ENCODE measurements at places on chromosomes 6 and 20.
A peak's percentile ranks its signal among the peaks of the same experiment; 100 is the strongest.

DNA sequence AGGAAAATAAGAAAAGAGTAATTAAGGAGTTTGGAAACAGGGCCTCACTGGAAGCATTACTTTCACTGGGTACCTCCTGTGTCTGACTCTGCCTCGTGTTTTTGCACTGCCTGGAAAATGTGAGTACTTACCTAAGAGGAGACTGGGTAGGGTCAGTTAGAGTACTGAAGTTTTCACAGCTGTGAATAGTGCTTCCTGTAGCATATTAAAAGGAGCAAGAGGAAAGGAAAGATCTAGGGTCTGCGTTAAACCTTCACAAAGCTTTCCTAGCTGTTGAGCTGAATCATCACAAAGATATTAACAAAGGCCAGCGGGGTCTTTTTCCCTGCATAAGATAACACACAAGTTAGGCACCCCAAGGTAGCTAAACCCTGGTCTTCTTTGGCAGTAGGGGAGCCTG is 82.3 kb downstream of the MLIP start:
- no peak for DNase-seq

DNA sequence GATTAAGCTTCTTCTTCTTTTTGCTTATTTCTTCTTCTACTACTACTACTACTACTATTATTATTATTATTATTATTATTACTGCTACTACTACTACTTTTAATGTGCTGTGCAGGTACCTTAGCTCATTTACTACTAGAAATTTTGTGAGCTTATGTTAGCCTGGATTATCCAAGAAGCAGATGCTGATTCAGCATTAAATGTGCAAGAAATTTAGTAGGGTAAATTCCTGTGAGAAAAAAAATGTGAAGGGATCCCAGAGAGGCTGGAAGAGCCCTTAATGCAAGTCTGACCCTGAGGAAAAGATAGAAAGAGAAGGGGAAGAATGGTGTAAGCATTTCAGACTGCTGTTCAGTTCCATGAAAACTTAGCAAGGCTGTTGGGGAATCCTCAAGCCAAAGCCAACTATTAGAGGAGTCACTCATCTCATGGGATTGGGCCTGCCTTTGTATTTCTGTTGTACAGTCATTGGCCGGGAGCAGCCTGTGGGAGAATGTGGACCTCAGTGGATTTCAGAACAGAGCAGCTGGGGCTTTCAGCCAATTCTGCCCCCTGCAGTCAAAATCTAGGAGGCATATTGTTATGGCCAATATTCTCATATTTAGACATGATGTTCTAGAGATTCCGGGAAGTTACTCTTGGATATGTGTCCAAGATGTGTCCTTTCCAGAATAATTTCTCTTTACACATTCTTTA is 37.2 kb upstream of the TSPYL1 start:
- no peak for DNase-seq

DNA sequence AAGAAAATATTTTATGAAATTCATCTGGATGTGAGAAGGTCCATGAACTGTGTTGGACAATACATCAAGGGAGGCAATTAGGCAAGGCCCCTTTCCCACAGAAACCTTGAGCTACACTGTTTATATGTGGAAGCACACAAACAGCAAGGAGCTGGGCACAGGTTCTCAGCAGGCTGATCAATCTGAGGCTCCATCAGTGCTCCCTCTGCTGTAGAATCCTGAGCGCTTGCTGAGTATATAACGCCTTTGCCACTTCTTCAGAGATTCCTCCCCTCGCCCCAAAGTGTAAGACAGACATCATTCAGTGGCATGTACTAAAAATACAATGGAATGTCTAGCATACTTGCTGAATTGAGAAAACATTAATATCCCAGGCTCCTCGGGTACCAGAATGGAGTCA is 146.9 kb downstream of the PRKN start:
- DNase-seq, result no peak

DNA sequence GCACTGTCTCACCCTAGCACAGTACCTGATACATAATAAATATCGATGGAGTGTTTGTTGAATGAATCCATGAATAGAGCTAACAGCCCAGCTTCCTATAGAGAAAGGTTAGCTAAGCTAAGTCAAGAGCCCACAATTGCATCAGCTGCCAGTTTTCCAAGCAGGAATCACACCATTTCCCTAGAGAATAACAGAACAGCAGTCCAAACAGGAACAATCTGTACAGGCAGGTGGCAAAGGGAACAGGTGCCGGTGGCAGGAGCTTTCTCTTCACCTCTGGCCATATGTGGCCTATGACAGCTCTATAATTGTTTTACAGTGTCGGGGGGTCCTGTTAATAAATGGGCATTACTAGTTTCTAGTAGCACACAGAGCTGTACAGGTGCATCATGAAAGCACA is 38.8 kb downstream of the ISM1 start:
- no peak for DNase-seq

GRCh38 chr20:52361650-52362049 is 170.1 kb upstream of the ZFP64 start:
- DNase-seq, result no peak

DNA sequence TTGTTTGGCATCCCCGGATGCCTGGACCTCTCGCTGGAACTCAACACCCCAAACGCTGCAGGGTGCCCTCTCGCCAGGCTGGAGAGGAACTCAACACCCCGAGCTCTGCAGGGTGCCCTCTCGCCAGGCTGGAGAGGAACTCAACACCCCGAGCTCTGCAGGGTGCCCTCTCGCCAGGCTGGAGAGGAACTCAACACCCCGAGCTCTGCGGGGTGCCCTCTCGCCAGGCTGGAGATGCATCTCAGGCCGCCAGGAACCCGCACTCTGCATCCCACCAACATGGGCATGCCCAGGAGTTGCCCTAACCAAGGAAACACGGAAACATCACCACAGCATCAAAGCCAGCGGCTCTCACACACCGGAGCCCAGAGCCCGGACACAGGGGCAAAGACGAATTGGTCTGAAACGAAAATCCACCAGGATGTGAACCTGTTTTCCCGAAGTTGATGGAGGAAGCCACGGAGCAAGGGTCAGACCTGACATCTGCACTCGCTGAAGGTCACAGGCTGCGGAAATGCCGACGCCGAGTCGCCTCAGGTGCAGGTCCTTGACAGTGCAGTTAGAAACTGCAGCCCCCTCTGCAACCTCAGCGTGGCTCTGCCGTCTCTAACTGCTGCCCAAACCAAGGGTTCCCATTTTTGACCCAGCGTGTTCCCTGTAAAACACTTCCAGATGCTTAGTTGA is 37.5 kb downstream of the DLL1 start:
- no peak for DNase-seq

DNA sequence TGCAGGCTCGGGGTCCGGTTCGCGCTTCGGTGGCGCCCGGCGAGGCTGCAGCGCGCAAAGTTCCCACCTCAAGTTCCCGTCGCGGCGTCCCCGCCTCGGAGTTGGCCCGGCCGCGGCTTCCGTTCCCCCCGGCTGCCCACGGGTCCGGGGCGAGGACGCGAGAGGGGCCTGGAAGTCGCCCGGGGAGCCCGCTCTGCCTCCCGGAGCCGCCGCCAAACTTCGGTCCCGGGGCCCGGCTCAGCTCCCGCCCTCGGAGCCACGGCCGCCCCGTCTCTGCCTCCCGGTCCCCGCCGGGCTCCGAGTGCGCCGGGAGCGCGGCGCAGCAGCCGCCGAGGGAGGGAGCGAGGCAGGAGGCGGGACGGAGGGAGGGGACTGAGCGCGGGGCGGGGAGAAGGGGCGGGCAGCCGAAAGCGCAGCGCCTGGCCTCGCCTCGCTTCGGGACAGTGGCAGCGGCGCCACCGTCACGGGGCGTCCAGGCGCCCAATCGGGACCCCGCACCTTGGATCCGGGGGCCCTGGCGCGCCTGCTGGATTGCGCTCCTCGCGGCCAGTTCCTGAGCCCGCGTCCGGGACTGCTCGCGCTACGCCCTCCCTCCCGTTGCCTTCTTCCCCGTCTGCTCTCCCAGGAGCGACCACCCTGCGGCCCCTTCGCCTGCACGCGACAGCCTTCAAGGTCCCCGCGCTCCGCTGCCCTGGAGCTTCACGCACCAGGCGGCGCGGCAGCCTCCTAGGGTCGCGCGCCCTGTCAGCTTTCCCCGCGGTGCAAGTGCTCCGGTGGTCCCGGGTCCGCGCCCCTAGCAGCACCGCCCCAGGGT is at the start of gene KCNG1:
Gene KCNG1, minus strand, starts transcription at position 305 of the 814 bp plus-strand sequence. CDS start 12,769 bp downstream, outside the sequence.
- peak; percentile 95 for DNase-seq

DNA sequence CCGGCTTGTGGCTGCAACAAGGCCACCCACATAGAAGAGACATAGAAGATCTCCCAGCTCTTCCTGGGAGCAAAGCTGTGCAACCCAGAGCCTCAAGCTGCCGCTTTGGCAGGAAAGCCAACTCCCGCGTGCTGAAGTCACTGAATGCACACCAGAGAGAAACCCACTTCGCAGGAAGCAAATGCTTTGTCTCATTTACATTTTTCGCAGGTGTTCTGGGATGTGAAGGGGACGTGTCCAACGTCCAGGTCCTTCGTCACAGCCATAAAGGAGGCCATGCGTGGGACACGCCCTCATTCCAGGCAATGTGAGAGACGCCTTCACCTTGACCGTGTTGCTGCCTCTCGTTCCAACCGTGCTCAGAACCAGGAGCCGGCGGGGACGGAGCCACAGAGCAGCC is 24.4 kb downstream of the KCNQ2 start:
- DNase-seq, result no peak

DNA sequence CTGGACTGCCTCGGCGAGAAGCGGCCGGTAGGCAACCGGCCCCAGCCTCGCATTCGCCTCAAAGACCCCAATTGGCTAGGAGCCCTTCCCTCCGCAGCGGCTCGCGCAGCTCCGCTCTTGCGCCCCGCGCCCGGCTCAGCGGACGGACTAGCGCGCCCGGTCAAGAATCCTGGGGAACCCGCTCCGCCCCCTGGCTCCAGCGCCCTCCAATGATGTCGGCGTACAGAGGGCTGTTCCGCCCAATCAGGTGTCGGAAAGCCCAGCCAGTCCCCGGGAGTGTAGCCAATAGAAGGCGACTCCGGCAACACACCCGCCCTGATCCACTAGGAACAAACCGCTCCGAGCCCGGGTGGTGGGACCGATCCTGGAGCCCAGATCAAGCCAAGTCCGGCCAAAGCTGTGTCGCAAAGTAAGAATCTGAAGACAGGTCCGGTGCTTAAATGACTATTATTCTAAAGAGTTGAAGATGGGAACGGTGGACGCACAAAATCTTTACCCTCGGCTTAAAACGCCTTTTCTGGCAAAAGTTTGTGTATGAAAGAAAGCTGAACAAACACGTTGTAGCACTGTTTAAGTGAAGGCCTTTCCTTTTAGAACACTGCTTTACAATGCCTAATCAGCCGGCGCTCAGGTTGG is 132.2 kb downstream of the OGFRL1 start:
- peak; percentile 98 for DNase-seq

- DNase-seq, result no peak
These were observed 637.6 kb upstream of the CHD6 start for GRCh38 chr20:42255821-42256220.

DNA sequence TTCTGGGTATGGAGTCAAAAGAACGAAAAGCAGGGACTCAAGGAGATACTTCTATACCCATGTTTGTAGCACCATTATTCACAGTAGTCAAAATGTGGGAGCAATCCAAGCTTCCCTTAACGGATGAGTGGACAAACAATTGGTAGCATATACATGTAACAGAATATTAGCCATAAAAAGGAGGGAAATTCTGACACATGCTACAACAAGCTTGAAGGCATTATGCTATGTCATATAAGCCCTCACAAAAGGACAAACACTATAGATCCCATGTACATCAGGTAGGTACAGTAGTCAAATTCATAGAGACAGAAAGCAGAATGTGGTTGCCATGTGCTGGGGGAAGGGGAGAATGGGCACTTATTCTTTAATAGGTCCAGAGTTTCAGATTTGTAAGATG is 37.6 kb downstream of the CDK19 start:
- no peak for DNase-seq

DNA sequence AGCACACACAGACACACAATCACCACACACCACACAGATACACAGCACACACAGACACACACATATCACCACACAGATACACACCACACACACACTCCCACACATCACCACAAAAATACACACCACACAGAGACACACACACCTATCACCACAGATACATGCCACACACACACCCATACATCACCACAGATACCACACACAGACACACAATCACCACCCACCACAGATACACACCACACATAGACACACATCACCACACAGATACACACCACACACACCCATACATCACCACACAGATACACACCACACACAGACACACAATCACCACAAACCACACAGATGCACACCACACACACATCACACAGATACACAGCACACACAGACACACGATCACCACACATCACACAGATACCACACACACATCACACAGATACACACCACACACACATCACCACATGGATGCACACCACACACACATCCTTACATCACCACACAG is 74.0 kb downstream of the GRM4 start:
- DNase-seq, result no peak

DNA sequence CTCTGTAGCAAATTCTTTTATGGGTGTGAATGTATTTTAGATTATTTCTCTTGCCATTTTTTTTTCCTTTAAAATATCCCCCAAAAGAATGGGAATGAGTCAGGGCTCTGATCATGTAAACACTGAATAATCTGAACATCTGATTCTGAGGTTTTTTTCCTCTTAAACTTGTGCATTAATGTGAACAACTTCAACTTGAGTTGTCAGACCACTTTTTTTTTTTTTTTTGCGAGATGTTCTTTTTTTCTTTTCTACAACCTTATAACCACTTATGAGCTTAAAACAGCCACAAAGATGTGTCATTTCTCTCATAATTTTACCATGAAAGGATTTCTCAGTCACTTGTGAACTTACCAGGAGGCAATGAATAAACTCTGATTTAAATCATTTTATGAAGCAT is 85.3 kb downstream of the TBC1D7 start:
- DNase-seq, result no peak

GRCh38 chr20:53296025-53296424 is 297.6 kb downstream of the ZNF217 start:
- DNase-seq, result no peak

DNA sequence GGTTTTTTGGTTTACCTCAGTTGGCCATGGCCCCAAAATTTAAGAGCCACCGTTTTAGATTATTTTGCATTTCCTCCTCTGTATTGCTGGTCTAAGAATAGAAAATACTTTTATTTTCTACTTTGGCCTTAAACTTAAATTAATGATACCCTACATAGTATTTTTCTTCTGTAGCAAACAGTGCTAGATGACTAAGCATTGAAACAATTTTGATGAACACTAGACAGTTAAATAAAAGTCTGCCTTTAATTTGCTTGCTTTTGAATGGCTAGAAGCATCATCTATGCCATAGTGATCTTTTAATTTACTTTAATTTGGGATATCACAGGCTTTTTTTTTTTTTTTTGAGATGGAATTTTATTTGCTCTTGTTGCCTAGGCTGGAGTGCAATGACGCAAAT is 106.4 kb downstream of the CD109 start:
- DNase-seq, result no peak

GRCh38 chr20:58433759-58434158 is 44.7 kb downstream of the VAPB start:
- no peak for DNase-seq

Measured in endodermal cell (in vitro differentiated cells).